SW 1271 (cell line): ENCODE measurements at places on chromosomes 5 and 9.

- DNase-seq: no peak
Measured at GRCh38 chr5:143741421-143741820, 70.5 kb upstream of the HMHB1 start.

DNA sequence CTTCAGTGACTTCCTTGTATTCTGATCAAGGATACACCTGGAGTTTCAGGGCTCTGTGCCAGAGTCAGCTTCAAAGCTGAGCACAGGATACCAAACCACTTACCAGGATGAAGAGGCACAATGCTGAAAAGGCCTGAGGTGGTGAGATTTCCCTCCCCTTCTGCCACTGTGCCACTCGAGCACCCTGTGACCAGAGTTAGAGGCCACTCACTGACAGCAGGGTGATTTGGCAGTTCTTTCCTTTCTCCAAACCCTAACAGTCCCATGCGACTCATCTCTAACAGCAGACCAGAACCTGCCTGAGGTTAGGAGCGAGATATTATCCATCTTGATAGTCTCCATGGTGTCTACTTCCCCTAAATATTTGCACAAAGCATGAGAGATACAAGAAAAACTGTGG, 1.8 kb downstream of the PLGRKT start:
- no peak for DNase-seq

DNA sequence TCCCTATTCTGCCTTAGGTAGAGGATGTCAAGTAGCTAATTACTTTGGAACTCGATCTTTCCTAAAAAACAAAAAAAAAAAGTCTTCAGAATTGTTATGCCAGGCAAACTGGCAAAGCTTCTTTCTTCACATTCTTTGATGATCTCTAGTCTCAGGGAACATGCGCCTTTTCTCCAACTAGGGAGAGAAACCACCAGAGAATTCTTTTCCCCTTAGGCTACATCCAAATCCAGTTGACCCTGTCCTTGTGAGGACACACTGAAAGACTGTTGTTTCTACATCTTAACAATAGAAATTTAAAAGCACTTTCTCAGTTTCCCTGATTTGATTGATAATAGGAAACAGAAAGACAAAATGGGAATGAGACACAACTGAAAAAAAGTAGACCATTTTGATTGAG, 94.7 kb upstream of the ITGA2 start:
- no peak for DNase-seq

DNA sequence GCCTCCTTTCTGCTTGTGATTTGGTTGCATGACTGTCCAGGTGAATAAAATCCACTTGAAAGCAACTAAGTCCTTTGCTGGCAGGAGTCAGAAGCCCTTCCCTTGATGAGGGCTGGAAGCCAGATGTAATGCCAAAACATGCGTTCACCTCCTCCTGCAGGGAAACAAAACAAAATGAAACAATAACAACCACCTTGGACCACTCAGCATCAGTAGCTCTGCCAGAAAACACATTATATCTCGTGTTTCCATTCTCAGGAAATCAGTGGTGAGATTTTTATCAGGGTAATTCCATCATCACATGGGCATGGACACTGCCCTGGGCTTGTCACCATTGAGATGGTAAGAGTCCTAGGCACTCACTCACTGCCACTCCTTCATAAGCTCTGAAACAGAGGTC, 350.3 kb upstream of the ACTBL2 start:
- DNase-seq: no peak

- DNase-seq: no peak
Measured at GRCh38 chr5:95219411-95219810, 65.5 kb downstream of the MCTP1 start.

- peak; percentile 63 for DNase-seq
Measured at GRCh38 chr9:111937781-111938426, 41.3 kb downstream of the UGCG start.

DNA sequence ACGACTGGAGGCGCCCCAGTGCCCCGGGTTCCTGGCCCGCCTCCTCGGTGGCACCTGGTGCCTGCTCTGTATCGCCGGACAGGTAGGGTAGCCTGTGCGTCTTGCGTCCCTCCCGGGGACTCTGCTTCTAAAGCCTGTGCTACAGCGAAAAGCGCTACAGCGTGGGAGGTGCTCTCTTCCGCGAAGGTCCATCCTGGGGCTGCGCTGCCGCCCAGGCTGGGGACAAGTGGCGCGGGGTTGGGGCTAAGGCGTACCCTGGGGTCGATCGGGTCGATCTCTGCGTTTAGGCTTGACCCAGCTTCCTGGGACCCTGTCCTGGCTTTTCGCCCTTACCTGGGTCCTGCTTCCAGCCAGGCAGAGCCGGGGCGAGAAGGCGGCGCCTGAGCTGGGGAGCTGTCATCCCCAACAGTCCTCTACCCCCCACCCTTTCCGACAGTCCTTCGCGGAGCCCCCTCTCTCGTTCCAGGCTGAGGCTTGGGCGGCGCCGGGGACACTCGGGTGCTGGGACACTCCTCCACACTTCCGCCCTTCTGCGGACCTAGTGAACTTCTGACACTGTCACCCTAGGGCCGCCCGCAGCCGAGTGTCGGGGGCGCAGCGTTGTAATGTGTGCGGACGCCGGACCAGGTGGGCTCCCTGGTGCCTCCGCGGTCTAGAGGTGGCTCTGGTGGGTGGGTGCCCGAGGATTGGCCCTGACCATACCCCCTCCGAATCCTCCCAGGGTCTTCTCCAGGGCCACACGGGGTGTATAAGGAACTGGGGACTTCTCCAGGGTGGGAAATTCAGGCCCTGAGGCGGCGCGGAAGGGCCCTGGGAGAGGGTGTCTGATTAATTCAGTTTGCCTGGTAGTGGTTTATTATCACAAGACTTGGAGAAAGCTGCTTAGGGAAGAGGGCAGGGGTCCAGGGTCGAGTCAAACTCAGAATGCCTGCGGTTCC, 328.2 kb downstream of the SH3GL2 start:
- no peak for DNase-seq

DNA sequence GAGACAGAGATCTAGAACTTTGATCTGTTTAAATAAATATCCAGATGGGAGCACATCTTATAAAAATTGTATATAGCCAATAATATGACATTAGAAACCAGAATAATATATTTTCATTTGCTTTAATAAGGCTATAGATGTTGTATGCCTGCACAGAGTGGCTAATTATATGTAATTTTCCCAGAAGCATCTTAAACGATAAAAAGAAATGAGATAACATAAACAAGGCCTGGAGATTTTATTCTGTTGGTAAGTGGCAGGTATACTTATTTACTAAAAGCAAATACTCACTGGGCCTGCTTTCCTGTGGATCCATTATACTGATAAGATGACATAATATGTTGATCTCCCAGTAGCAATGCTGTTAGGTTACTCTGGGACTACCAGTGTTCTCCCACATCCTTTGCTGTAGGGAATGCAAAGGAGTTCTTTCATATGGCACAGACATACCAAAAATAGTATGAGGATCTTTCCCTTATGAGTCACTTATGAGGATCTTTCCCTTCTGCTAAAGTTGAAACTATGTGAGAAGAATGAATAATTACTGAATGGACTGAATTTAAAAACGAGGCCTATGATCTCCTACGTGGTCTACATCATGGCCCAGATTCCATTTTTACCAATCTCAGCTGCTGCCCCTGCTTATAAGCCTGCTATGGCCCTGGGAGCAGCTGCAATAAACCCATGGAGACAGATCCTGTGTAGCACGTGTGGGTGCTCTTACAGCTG, 112.1 kb downstream of the NUDT12 start:
- peak; percentile 23 for DNase-seq
